LHCN-M2 (cell line): ENCODE measurements at places on chromosomes 3 and 15.

- no peak for DNase-seq
Measured at GRCh38 chr3:152402695-152403451, 134.1 kb downstream of the MBNL1 start.

DNA sequence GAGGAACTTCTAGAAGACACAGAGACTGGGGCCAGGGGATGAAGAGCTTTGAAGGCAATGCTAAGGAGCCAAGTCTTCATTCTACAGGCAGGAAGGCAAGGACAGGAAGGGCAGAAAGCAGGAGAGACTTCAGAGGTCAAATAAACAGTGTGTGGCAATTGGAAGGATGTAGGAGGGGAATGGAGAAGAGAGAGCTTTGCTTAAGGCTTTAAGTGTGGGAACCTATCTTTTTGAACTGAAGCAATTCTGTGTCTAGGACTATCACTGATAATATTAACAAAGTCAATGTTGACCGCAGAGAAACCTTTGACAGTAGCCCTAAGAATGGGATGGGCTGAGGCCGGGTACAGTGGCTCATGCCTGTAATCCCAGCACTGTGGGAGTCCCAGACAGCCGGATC, 325.0 kb downstream of the FOXP1 start:
- no peak for DNase-seq

- DNase-seq = peak; percentile 98
Measured at GRCh38 chr15:95247071-95247984, 1016.0 kb downstream of the MCTP2 start.

- DNase-seq = peak; percentile 82
Measured at GRCh38 chr15:85800478-85801123, 5.9 kb upstream of the KLHL25 start.

DNA sequence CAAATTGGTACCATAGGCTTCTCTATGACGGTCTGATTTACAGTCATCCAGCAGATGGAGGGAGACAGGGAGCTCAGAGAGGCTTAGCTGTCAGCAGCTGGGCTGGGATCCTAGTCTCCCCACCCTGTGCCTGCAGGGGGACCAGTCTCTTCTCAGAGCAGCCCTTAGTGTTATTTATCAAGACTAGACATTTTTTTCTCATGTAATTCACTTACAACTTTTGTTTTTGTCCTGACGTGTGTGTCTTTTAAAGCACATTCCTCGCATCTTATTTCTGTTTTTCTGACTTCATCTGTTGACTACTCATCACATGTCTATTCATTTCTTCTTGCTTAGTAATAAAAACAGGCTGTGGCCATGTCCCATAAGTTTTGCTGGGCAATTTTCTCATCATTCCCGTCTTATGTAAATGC, 116.1 kb downstream of the KLF13 start:
- peak; percentile 71 for DNase-seq

DNA sequence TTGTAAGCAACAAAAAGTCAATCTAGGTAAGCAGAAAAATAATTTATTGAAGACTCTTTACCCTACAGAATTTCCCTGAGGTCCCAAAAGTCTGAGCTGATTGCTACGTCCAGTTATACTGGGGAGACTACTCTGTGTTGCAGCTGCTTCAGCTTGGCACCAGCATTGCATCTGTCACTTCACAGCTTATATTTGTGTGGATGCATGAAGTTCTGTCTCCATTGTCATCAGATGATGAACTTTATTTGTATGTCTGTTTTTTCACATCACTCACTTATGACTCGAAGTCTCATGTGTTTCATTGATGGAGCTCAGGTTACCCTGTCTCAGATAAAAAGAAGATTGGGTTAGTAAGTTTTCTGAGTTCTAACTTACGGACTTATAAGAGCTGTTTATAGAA, 75.3 kb upstream of the LRRFIP2 start:
- DNase-seq = peak; percentile 74
